Midbrain (tissue), 1 donor: ENCODE measurements at places on chromosomes 16 and 17.

DNA sequence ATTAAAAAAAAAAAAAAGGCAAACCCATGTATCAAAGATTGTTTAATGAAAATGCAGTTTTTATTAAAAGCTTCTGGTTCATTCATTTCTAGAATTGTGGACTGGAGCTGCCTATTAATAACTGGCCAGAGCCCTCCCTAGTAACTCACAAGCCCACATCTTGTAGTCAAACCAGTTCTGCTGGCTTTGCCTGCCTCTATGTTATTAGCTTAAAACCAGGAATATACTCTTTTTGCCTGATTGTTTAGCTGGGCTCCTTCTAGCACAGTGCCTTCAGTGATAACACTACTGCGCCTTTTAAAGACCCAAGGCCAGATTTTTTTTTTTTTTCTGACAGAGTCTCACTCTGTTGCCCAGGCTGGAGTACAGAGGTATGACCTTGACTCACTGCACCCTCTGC, 26.0 kb downstream of the TAC4 start:
- no peak for DNase-seq

GRCh38 chr17:56779322-56779721, 54.4 kb downstream of the C17orf67 start:
- no peak for DNase-seq

DNA sequence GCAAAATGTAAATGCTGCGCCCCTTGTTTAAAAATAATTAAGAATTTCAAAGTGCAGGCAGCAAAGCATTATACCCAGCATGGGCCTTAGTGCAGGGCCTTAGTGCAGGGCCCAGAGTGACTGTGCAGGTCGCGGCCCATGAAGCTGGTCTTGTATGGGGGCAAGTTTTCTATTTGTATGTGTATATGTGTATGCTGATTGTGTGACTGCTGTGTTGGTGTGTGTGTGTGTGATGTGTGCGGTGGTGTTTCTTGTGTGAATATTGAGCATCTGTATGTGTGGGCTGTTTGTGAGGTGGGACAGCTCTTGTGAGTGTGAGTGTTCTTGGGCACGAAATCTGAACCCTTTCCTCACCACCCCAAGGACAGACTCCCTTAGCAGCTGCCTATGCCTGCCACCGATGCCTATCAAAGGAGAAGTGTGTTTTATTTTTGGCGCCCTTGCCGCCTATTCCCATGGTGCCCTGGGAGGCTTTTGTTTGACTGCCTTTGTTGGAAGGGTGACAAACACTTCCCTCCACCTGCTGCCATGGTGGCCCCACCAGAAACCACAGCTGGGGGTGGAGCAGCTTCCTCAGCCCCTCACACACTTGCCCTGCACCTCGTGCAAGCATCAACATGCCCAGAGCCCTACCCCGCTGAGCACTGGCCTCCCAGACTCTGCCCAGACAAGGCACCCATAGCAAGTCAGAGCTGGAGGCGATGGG, 18.0 kb downstream of the CCR7 start:
- DNase-seq = no peak

DNA sequence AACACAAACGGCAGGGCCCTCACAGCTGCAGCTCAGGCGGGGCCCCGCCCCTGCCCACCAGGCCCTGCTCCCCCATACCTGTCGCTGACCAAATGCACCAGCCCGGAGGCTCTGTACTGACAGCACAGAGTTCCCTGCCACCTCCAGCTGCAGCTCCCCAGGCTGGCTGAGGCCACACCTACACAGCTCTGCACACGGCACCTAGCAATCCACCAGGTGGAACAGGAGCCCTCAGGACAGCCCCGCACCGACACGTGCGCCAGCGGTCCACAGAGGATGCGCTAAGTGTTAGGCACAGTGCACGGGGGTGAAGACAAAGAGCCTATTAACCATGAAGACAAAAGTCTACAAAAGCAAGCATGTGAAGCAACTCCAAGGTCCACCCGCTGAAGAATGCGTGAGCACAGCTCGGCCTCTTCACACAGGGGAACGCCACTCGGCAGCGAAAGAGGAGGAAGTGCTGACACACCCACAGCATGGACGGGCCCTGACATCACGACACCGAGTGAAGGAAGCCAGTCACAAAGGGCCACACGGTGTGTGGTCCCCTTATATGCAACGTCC, 5.4 kb downstream of the ZCCHC14 start:
- no peak for DNase-seq

DNA sequence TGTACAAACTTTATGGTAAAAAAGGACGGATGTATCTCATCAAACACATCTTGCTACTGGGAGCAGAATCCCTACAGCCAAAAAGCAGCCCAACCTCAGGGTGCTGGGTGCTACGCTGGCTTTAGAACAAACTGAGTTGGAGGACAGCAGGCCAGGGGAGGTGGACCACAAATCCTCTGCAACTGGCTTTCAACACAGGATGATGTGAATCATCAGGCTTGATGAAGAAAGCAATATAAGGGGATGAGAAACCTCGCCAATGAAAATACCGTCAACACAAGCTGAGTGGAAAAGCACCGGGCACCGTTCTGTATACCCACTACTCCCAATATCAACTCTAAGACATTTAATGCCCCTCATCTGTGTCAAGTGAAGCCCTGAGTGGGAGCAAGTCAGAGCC, 14.3 kb downstream of the HBQ1 start:
- DNase-seq = no peak

DNA sequence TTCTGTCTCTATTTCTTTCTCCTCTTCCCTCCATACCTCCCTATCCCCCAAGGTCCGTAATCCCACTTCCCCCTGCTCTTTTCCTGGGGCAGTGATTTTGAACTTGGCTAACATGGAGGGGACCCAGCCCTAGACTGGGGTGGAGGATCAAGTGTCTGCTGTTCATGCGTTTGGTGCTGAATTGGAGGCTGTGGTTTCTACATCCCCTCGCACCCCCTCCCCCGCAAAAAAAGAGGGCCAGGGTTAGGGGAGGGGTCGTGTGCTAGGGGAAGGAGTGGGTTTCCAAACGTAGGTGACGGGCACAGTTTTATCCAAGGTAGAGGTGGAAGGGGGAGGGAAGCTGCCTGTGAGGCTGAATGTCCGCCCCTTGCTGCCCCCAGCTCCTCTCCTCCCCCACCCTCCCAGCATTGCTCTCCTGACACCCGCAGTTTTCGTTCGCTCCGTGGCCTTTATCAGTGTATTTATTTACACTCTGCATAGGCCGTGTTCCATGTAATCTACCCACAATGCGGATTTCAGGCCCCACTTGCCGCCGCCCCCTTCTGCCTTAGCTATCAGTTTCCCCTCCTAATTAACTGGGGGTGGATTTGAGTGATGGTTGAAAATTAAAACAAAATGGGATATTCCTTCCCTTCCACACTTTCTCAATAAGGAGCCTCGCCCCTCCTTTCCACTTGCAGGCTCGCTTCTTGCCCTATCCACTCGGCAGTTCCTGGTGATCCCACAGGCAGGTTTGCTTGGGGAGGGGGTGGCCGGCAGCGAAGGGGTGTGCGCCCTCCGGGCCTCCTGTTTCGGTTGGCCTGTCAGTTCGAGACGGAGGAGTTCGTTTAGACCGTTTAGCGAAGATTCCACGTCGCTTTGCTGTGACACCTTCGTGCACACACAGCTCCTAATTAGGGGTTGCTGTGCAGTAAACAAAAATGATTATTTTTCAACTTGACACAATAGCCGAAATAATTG, 2.0 kb downstream of the GNAO1 start:
- DNase-seq = no peak

DNA sequence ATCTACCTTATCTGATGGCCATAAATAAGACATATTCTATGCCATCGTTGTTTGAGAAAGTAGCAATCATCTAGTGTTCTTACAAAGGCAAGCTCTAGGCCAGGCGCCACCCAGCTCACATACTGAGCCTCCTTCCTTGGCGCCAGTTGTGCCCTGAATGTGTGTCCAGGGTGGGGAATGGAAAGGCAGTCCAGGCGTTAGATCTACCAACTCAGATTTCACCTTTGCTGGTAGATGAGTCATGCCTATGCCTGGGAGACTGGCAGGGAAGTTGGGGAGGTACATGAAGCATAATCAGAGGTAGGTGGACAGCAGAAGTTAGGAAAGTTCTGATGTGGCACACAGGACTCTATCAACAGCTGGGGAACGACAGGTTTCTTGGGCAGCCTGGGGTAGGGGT, 23.6 kb downstream of the SDR42E1 start:
- no peak for DNase-seq

DNA sequence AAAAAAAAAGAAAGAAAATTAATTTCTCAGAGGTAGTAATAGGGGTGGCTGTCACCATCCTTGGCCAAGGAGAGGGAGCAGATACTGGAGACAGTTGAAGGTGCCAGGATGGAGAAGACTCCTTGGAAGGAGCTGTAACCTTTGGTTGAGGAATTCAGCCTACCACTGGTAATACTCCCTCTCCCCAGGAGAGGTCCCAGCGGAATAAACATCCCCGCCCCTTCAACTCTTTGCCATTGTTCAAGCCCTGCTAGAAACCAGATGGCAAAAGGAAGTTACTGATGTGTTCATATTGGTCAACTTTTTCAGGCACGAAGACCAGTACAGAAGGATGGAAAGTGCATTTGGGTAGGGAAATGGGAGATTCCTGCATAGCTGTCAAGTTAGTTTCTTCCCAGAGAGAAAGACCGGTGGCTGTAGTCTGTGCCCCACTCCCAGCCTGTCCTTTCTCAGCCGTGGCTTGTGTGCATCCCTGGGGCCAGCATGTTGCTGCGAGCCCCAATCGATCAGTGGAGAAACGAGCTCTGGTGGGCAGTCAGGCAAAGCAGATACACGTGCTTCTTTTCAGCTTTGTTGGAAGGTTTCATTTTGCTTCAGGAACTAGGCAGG, 612.1 kb downstream of the MAF start:
- DNase-seq = no peak

DNA sequence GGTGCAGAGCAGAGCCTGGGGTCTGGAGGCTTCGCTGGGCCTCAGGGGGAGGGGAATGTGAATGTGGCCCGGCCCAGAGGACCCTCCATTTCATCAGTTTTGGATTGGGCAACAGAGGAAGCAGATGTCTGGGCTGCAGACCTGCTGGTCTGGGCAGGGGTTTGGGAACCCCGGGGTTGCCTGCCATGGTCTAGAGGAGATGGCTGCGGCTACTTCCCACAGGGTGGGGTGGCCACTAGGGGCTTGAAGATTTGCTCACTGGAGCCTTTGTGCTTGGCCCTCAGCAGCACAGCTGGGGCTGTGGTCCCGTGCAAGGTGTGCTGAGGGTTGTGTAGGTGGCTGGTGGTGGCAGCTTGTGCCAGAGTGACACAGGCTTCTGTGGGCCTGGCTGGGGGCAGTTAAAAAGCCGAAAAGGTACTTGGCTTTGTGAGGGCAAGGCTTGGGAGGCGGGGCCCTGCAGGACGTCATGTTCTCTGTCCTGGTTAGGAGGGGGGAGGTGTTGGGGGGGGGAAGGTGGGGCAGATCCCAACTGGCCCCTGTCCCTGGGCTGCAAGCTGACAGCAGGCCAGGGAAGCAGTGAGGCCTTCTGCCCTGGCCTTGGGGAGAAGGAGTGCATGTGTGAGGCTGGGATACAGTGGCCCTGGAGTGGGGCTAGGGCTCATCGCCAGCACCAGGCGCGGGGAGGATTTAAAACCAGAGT, 98.0 kb downstream of the KPNA2 start:
- DNase-seq = no peak

GRCh38 chr16:73483076-73483791, 435.3 kb upstream of the ZFHX3 start:
- no peak for DNase-seq

GRCh38 chr17:49969795-49970389, 902 bp downstream of the DLX4 start:
- DNase-seq = no peak

- DNase-seq = no peak
Measured at GRCh38 chr17:77888242-77889134, 70.0 kb upstream of the TNRC6C start.

DNA sequence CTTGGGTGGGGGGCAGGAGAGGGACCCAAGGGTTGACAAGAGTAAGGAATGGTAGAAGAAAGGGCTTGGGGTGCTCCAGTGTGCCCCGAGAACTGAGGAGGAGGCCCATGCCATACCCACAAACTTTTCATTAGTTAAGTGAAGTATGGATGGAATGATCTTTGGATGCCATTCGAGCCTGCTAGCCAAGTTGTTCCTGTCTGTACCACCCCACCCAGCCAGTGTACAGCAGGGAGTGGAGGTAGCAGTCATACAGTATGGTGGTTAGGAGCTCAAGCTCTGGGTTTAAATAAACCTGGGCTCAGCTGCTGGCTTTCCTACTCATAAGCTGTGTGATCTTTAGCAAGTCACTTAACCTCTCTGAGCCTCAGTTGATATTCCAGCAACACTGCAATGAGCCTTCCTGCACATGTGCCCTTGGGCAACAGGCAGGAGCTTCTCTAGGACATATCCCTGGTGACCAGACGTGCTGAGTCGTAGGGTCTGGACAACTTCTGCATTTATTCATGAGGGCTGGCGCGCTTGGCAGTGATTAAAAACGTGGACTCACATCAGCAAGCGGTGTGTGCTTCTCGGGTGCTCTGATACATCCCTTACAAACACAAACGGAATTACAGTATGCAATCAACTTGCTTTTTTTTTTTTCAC, 22.9 kb downstream of the ITPRIPL2 start:
- peak; percentile 25 for DNase-seq

DNA sequence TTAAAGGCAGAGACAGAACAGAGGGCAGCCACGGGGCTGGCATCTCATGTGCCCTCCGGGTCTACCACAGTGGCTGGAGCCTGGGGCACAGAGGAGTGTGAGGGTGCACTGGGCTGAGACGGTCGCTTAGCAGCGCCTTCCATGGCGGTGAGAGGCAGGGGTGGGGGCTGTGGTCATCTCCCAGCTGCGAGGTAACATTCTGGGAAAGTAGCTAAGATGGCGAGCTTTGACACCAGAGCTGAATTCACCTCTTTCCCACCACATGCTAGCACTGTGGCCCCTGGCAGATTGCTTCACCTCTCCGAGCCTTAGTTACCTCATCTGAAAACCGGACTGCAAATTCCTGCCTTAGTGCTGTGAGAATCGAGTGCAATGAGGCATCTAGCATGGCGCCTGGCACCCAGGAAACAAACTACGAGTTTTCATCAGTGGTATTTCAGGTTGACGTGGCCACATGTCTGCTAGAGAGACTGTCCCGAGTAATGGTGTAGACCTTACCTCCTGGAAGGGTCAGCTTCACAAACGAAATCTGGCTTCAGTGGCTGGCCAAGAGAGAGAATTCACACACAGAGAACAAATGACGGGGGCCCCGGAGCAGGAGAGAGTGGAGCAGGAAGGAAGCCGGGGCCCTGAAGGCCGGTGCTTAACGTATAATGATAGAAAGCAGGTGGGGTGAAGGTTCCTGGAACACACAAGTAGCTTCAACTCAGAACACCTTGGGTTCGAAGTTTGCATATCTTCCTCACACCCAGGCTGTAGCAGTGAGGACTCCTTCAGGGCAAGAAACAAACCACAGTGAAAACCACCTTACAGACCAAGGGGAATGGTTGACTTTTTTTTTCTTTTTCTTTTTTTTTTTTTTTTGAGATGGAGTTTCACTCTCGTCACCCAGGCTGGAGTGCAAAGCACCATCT, 63.9 kb upstream of the RPH3AL start:
- no peak for DNase-seq
